Substantia nigra (tissue), 51 donors: ENCODE measurements at places on chromosomes 5 and 9.
A peak's percentile ranks its signal among the peaks of the same experiment; 100 is the strongest.

- peak; percentile 64 for DNase-seq
These were observed 17.5 kb downstream of the PTTG1 start for GRCh38 chr5:160439205-160439600.

DNA sequence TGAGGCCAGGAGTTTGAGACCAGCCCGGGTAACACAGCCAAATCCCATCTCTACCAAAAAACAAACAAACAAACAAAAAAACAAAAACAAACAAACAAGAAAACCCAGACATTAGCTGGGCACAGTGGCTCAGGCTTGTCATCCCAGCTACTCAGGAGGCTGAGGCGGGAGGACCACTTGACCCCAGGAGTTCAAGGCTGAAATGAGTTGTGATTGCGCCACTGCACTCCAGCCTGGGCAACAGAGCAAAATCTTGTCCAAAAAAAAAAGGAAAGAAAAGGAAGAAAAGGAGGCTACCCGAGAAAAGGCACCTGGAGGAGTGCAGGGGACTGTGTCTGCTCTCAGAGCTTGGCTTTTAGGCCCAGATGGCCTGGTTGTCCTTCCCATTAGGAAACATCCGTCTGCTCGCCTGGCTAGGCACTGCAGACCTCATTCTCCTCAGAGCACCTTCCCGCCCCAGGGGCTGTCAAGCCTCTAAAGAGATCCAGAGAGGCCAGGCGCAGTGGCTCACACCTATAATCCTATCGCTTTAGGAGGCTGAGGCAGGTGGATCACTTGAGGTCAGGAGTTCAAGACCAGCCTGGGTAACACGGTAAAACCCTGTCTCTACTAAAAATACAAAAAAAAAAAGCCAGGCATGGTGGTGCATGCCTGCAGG, 185.3 kb upstream of the IER5L start:
- DNase-seq, result no peak

GRCh38 chr5:36138900-36139683, 12.6 kb downstream of the LMBRD2 start:
- DNase-seq, result no peak

DNA sequence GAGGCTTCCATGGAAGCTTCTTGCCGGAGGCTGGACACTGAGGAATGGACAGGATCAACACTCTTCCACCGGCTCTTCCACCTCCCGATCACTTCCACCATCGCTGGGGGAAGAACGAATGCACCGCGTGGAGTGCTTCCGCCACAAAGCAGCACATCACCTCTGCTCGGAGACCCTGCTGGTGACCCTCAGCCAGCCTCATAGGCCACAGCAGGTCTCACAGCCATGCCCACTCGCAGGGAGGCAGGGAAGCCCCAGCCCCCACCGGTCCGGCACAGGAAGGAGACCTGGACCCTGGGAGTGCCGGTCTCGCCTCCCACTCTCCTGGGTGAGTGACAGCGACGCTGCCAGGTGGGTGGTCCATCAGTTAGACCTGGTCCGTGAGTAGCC, 4.7 kb downstream of the MRPL36 start:
- no peak for DNase-seq

GRCh38 chr9:133980864-133981588, 11.1 kb downstream of the VAV2 start:
- no peak for DNase-seq

GRCh38 chr9:77463151-77463550, 185.0 kb downstream of the GNA14 start:
- no peak for DNase-seq

GRCh38 chr5:97231025-97231636, 48.1 kb upstream of the RIOK2 start:
- no peak for DNase-seq

- DNase-seq, result no peak
These were observed 4.6 kb downstream of the ZNF622 start for GRCh38 chr5:16461026-16461425.

DNA sequence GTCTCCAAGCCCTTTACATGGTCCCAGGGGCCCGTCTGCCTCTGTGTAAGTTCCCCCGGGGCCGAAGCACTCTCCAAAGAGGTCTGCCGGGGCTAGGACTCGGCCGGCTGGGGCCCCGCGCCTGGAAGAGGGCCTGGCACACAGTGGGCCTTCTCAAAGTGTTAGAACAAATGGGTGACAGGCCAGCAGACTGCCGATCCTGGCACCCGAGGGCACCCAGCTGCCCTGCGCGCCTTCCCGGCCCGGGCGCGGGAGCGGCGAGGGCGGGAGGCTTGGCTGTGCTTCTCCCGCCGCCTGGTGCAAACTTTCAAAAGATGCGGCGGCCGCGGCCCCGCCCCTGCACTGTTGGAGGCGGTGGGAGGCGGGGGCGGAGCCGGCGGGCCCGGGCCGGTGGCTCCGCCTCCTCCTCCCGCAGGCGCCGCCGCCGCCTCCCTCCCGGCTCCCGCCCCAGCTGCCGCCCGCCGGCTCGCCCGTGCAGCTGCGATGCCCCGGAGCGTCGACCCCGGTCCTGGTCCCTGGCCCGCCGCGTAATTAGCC, at the start of gene NEURL1B:
Gene NEURL1B, plus strand, starts transcription at position 442 of the 537 bp plus-strand sequence. CDS start 144 bp downstream, outside the sequence.
- no peak for DNase-seq

- DNase-seq, result no peak
These were observed 55.7 kb downstream of the SUSD1 start for GRCh38 chr9:112119225-112120029.

DNA sequence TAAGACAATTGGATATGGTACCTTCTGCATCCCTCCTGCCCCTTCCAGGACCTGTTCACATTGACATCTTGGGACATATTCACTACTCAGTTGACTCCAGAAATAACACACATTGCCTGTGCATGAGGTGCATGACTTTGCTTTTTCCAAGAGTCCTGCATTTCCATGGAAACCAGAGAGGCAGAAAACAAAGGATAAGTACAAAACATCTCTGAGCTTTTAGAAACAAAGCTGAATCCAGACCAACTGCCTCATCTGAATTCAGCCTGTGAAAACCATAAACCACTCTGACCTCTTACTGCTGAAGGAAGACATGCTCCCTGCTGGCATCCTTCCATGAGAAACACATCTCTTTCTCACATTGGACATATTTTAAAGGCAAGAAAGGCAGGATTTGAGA, 695.1 kb downstream of the TAF11L14 start:
- no peak for DNase-seq

GRCh38 chr5:73896097-73896496, 270.1 kb downstream of the ARHGEF28 start:
- no peak for DNase-seq

GRCh38 chr9:89522261-89522958, 24.5 kb upstream of the SEMA4D start:
- no peak for DNase-seq

GRCh38 chr5:141524604-141525597, 36.0 kb downstream of the PCDHGC5 start:
- peak; percentile 65 for DNase-seq

GRCh38 chr5:124713595-124713994, 32.8 kb downstream of the ZNF608 start:
- DNase-seq, result no peak

GRCh38 chr5:139765409-139766217, 30.0 kb upstream of the PSD2 start:
- DNase-seq, result peak; percentile 68

DNA sequence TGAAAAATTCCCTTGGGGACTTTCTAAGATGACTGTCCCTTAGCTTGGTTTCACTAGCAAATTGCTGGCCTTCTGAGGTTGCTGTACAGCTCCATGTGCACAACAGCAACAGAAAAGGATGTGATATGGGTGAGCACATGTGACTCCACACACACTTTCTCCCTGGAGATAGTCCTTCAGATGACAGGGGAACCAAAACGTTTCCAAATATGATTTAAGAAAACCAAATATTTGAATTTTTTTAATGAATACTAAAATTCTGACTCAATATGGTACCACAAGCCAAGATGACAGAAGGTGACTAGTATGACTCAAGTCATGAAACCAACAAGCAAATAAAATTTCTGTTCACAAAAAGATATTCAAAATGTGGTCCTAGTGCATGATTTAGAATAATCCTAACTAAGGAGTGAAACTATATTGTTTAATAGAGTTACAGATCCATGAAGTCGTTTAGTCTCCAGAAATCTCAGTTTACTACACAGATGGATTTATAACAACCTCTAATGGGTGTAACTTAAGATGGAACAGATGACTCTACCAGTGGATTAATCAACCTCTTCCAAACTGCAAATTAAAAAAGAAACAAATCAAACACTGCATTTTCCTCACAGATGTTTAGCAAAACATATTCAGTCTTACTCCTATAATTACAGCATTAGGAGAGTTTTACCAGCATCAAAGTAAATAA, 144.8 kb upstream of the PIK3R1 start:
- DNase-seq, result no peak

DNA sequence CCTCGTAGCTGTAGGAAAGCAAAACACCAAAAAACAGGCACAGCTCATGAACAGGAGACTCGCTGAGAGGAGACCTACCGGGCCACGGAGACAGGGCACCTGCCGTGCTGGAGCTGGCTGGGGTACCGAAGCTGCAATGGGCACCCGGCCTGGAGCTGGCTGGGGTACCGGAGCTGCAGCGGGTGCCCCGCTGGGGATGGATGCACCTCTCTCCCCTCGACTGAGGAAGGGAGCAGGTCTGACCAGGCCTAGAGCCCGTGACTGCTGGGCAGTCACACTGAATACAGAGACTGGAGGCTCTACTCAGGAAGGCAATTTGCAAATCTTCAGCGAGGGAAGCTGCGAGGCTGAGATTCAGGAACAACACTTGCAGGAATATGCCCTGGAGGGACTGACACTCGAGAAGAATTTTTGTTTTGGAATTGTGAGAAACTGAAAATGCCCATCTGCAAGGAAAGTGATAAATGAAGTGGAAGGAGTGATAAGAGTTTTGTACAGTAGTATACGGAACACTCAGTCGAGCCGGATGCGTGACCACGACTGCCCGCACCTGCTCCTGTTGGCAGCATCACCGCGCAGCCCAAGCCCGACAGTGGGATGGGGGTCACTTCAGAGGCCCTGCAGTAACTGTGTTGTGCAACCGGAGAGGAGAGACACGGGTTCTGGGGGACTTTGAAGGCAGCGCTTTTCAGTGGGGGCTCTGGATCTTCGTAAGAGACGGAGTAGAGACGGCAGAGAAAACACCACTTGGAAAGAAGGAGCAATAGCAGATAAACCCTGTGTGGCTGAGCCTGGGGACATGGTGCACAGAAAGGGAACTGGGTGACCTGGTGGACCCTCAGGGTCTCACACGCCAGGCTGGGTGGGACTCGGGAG, 27.9 kb upstream of the LPCAT1 start:
- no peak for DNase-seq
